Activated T-helper 2 cell treated with anti-CD3 and anti-CD28 coated beads, Interferon-gamma antibody, Interleukin-2, Interleukin-4, amounts not matched to agents 10 μg/mL and 5 μg/mL and 100 μg/mL, durations not matched to agents 14 hours and 24 hours and 36 hours (primary cell): ENCODE measurements at places on chromosomes 6 and 20.

DNA sequence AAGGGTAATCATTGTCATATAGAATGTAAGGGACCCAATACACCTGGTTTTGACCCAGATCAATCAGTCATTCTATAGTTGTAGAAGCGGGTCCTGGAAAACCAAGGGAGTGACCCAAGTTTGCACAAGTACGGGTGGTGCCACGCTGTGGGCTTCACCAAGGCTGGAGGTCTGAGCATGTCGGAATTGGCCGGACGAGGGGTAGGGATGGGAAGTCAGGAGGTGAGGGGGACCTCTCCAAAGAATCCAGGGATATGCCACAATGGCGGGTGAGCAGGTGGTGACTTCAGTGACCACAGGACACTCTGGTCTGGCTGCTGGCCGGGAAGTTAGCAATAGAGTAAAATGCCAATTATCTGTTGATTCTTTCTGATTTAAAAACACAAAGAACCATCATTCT lies 186.6 kb upstream of the FOXQ1 start:
- DNase-seq = no peak

GRCh38 chr6:125797886-125798444 lies 7.2 kb downstream of the NCOA7 start:
- DNase-seq = no peak

DNA sequence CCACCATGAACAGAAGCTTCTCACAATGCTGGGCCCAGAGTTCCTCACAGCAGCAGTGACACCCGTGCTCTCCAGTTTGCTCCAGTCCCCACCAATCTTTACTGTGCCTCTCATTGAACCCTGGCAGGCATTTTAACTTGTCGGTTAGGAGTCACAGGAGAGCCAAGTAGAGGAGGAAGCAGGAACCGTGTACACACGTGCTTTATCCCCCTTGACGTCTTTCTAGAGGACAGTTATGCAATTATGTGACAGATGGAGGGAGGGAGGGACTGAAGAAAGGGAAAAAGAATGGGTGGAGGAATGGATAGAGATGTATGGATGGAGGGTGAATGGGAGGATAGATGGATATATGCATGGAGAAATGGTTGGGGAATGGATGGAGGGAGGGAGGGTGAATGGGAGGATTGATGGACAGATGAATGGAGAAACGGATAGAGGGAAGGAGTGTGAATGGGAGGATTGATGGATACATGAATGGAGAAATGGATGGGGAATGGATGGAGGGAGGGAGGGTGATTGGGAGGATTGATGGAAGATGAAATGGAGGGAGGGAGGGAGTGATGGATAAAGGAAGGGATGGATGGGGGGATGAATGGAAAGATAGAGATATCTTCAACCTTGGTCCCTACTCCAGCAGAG lies 26.0 kb downstream of the RBM38 start:
- DNase-seq = no peak

- DNase-seq = no peak
Measured at GRCh38 chr6:144181639-144182038, 31.3 kb downstream of the STX11 start.

DNA sequence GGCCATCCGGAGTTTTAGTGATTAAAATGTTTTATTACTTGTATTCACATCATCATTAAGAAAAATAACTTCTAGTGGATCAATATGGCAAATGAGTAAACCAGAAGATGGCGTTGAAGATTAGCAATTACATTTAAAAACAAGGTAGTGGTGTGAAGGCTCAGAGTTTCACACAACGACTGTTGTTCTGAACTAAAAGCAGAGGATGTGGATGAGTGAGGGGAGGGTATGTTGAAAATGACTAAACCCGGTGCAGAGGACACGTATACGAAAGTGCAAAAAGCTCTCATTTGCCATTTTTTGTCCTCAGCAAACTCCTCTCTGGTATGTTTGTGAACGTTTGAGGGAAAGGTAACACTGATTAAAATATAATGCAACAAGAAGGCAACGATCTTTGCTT lies 1.9 kb upstream of the IRF4 start:
- DNase-seq = peak; percentile 48

GRCh38 chr6:10210052-10210451 lies 204.8 kb downstream of the TFAP2A start:
- no peak for DNase-seq

DNA sequence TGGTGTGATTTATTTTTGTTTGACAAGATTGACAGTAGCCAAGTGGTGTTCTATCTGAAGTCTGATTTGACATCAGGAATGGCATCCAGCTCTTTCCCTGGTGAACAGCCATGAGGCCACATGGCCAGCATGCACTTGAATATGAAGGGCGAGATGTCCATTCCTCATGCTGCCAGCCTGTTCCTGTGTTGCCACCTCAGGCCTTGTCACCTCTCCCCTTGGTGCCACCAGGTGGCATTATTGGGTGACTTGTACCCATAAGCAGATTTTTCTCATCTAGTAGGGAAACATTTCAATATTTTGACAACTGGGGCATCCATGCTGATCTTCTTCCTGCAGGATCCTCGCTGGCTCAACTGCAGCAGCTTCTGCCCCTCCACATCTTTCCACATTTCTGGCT lies 199.1 kb downstream of the ERMARD start:
- no peak for DNase-seq

GRCh38 chr20:51713213-51713598 lies 55.0 kb downstream of the ATP9A start:
- DNase-seq = no peak

- DNase-seq = no peak
Measured at GRCh38 chr6:143059663-143060353, 881 bp upstream of the AIG1 start.

DNA sequence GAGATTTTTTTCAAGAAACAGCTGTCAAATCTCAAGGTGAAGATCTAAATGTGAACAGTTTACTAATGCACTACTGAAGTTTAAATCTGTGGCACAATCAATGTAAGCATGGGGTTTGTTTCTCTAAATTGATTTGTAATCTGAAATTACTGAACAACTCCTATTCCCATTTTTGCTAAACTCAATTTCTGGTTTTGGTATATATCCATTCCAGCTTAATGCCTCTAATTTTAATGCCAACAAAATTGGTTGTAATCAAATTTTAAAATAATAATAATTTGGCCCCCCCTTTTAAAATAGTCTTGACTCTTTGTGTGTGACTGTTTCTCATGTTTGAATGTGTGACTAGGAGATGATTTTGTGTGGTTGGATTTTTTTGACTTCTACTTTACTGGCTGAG lies 4.0 kb downstream of the PNRC1 start:
- DNase-seq = no peak

DNA sequence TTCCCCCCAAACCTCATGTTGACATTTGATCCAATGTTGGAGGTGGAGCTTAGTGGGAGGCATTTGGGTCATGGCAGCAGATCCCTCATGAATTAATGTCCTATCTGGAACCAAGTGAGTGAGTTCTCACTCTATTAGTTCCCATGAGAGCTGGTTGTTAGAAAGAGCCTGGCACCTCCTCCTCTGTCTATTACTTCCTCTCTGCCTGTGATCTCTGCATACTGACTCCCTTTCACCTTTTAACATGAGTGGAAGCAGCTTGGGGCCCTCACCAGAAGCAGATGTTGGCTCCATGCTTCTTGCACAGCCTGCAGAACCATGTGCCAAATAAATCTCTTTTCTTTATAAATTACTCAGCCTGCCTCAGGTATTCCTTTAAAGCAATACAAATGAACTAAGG lies 127.3 kb upstream of the RALGAPA2 start:
- DNase-seq = no peak

DNA sequence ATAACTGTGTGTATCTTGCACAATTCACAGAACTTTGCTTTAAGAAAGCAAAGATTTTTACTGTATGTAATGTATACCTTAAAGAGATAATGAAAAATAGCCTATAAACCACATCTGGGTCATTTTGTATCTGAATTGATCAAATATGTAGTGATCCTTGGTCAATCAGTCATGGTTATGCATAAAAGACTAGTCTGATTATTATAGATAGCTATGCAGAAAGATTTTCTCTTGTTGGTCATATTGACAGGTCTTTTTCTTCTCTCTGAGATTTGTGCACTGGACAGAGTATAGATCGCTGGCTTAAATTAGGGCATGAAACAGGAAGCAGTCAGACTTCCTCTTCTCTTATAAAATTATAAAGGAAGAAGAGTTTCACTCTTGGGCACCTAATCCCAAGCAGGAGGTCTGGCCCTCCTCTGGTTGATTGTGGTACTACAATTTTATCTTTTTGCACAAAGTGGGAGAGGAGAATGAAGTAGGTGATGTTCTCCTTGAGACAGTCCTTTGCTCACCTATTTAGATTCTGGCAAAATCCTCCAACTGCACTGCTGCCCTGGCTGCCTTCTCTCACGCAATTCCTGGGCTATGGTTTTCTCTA lies 380.9 kb upstream of the RGS17 start:
- no peak for DNase-seq
